ENCODE measurements at places on chromosomes 6 and 20. TPM values are rescaled to one million over a fixed set of nuclear protein-coding genes. Genes with fewer than 3 reads are reported as not detected.
A peak's percentile ranks its signal among the peaks of the same experiment; 100 is the strongest.

DNA sequence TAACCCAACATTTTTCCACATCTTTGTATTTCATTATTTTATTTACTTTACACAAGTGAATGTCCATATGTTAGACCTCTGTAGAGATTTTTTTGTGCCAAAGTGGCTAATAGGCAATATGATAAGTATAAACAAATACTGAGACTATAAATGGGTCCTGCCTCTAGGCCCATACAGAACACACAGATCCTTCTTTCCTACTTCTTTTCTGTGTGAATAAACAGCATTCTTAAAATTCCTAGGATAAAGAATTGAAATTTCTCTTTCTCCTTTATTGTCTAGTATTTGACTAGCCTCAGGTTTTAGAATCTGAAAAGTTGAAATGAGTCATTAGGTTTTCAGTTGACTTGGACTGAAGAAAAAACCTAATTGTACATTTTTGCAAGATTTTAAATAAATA lies 46.3 kb upstream of the HS3ST5 start:
- no peaks in the 10 kb centered on the region for H3K27me3 ChIP-seq
- no peaks in the 10 kb centered on the region for H3K36me3 ChIP-seq
- DNase-seq: no peak

DNA sequence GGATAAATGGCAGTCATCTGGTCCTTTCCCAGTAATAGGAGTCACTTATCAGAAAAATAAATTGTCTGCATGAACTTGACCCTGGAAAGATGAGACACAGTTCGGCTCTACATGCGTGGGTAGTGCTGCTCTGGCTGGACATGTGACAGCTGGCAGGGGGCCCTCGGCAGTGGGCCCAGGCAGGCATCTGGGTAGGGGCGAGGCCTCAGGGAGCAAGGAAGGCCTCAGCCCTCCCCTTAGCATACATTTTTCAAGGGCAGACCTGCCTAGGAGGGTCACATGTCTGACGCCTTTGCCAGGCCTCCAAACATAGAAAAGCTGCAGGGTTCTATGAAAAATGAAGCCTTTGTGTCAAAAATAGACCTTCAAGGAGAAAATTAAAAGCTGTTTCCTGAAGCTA lies 12.8 kb upstream of the ILRUN start:
- H3K27me3 ChIP-seq: no peaks in the 10 kb centered on the region
- H3K27ac ChIP-seq: peak overlapping the region; percentile 62
- H3K4me1 ChIP-seq: peaks cover 9% of the 10 kb centered on the region
- peak; percentile 82 for DNase-seq
- no peaks in the 10 kb centered on the region for H3K36me3 ChIP-seq

Gene IRF4
- total RNA-seq: 0.28 TPM

DNA sequence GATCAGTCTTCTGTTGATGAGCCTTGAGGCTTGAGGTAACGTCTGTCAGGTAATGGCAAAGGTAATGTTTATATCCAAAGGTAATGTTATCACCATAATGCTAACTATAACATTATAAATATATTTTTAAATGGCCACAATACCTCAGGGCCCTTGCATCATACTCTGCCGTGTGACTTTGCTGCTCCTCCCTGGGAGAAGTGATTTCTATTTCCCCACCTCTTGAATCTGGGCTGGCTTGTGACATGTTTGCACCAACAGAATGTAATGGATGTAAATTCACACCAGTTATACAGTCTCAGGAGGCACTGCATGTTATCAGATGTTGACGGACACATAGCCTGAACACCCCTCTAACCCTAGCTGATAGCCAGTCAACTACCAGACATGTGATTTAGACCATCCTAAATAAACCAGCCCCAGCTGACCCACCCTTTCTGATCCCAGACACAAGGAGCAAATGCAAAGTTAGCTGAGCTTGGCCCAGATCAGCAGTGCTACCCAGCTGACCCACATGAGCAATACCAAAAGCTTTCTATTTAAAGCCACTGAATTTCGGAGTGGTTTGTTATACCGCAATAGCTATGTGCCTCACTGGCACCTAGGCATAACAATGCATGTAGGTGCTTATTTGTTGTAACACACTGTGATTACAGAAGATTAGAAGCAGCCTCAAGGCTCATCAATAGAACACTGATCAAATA lies 93.8 kb upstream of the SIRPA start:
- H3K4me1 ChIP-seq: peaks cover 23% of the 10 kb centered on the region
- no peak for DNase-seq
- no peak overlapping the region for H3K4me3 ChIP-seq
- H3K27me3 ChIP-seq: no peaks in the 10 kb centered on the region
- H3K27ac ChIP-seq: no peak overlapping the region

DNA sequence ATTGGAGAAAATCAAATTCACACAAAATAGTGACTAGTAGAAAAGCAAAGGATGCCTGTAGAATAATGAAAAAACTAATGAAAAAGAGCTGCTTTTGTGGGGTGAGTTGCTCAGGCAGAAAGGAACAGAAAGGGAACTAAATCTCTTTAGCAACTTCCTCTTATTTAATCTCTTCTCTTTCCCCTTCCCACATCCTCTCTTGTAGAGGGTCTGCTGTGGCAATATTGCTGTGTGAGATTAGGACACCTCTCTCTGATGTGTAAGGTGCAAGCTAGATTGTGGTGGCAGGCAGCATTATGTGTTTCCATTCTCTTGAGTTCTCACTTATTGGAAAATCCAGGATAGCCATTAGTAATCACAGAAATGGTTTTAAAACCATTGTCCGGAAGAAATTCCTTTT lies 49.7 kb downstream of the SYNE1 start:
- H3K4me3 ChIP-seq: no peak overlapping the region
- H3K36me3 ChIP-seq: no peaks in the 10 kb centered on the region
- H3K4me1 ChIP-seq: no peaks in the 10 kb centered on the region

DNA sequence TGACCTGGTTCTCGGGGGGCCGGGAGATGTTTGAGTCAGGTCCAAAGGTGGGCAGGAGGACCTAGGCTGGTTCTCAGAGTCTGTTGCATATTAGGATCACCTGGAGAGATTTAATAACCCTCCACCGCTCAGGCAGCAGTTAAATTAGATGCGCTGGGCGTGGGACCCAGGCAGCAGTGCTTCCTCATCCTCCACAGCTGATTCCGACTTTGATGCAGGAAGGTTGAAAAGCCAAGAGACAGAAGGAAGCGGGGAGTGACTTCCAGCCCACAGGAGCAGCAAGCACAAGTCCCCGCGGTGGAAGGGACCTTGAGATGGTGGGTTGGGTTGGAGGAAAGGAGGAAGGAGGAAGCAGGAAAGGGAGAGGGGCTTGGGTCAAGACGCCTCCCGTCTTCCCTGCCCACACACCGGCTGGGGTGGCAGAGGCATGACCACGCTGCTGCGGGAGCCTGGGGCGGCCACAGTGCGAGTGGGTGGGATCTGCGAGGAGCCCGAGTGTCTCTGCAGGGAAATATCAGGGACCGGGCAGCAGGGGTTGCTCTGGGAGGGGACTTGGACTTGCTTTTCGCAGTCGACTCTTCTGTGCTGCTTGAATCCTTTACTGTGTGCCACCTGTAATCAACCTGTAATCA lies 146.0 kb downstream of the PHACTR3 start:
- no peaks in the 10 kb centered on the region for H3K36me3 ChIP-seq
- no peak overlapping the region for H3K27ac ChIP-seq
- H3K27me3 ChIP-seq: peaks cover 8% of the 10 kb centered on the region
- DNase-seq: no peak
- H3K4me3 ChIP-seq: no peak overlapping the region

- H3K36me3 ChIP-seq: peaks cover 20% of the 10 kb centered on the region
- H3K4me1 ChIP-seq: no peaks in the 10 kb centered on the region
- H3K27me3 ChIP-seq: no peaks in the 10 kb centered on the region
- H3K27ac ChIP-seq: no peak overlapping the region
- no peak for DNase-seq
- no peak overlapping the region for H3K4me3 ChIP-seq
Measured at GRCh38 chr20:35013421-35014411, 58.0 kb downstream of the MYH7B start.

- no peaks in the 10 kb centered on the region for H3K4me1 ChIP-seq
- H3K27ac ChIP-seq: no peak overlapping the region
- no peaks in the 10 kb centered on the region for H3K27me3 ChIP-seq
- no peak overlapping the region for H3K4me3 ChIP-seq
- H3K36me3 ChIP-seq: no peaks in the 10 kb centered on the region
Measured at GRCh38 chr6:163983679-163984078, 569.2 kb downstream of the QKI start.

DNA sequence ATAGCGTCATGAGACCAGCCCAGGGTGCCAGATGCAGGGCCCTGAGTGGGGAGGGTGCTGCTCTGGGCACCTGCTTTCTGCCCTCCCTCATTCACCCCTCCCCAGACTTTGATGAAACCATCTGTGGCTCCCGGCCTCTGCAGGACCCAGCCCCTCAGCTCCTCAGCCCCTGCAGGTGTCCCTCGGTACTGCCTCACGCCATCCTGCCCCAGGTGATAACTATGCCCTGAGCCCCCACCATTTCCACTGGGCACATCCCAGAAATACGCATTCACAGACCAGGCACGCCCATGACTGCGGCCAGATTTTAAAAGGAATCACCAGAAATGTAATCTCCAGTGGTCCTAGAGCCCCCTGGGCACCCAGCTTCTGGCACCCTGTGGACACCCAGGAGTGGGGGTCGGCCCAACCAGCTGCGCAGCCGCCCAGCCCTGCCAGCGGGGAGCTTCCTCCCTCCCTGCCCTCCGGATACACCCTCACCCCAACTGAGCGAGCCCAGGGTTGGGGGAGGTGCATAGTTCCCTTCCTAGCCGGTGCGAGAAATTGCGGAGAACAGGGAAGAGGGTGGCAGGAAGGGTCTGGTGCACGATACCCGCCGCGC lies 615 bp upstream of the NTSR1 start:
- peak overlapping the region; percentile 79 for H3K27ac ChIP-seq
- peak overlapping the region; percentile 69 for H3K4me3 ChIP-seq
- peaks cover 7% of the 10 kb centered on the region for H3K27me3 ChIP-seq
- peaks cover 55% of the 10 kb centered on the region for H3K4me1 ChIP-seq
- no peaks in the 10 kb centered on the region for H3K36me3 ChIP-seq

DNA sequence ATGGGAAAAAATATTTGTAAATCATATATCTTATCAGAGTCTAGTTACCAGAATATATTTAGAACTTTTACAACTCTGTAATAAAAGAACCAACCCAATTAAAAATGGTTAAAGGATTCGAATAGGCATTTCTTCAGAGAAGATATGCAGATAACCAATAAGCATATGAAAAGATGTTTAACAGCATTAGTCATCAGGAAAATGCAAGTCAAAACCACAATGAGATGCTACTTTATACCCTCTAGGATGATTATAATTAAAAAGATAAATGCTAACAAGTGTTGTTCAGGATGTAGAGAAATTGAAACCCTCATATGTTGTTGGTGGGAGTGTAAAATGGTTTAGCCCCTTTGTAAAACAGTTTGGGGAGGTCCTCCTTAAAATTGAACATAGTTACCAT lies 94.1 kb downstream of the LRRC1 start:
- no peak overlapping the region for H3K27ac ChIP-seq
- no peak for DNase-seq
- H3K27me3 ChIP-seq: no peaks in the 10 kb centered on the region
- H3K36me3 ChIP-seq: no peaks in the 10 kb centered on the region

Gene TBX18
- total RNA-seq: 0.49 TPM

- H3K4me1 ChIP-seq: peaks cover 34% of the 10 kb centered on the region
- H3K4me3 ChIP-seq: peak within 1 kb of the TSS; percentile 91
- DNase-seq: peak; percentile 100
Measured at GRCh38 chr6:85642774-85643536, at the start of gene SYNCRIP. Gene SYNCRIP, minus strand, starts transcription at chr6:85642886. Its CDS starts 1,447 bp downstream, at chr6:85641439.

DNA sequence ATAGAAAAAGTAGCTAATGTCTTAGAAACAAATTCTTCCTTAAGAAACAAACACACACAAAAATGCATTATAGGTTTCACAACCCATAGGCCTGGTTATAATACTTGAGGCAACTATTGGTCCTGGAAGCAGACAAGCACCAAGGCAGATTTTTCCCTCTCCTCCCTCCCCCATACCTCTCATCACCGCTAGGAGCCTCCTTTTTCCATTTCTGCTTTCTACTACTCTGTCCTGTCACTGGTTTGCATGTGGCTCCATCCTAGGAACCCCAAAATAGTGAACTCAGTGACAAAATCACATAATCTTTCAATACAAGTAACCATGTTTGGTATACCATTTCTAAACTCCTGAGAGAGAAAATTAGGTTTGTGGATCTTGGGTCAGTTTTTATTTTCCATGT lies 66.1 kb downstream of the HMGCLL1 start:
- no peaks in the 10 kb centered on the region for H3K36me3 ChIP-seq
- H3K4me3 ChIP-seq: no peak overlapping the region
- no peaks in the 10 kb centered on the region for H3K4me1 ChIP-seq
- H3K27me3 ChIP-seq: no peaks in the 10 kb centered on the region
- DNase-seq: no peak
- H3K27ac ChIP-seq: no peak overlapping the region

DNA sequence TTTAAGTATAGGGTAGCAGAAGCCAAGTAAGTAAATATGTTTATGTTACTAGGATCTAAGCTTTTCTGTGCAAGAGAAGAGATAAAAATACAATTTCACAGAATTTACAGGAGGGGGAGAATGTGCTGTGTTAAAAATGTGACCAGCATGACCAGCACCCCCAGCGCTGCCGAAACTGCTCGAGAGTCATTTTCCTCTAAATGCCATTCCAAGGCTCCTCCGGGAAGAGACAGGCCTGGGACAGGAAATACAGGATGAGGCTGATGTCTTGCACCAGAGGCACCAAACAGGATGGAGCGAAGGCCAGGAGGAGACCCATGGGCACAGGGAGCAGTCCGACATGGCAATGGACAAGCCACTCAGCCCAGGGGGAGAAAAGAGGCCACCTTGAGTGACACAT lies 21.1 kb downstream of the TAF4 start:
- no peaks in the 10 kb centered on the region for H3K4me1 ChIP-seq
- no peaks in the 10 kb centered on the region for H3K27me3 ChIP-seq
- no peak for DNase-seq

DNA sequence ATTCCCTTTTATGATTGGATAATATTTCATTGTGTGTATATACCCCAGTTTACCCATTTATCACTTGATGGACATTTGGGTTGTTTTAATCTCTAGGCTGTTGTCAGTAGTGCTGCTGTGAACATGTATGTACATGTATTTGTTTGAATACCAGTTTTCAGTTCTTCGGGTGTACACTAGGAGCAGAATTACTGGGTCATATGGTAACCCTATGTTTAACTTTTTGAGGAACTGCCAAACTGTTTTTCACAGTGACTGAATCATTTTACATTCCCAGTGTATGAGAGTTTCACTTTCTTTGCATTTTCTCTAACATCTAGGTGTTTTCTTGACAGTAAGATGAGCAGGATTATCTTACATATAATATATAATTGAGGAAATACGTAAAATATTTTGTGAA lies 44.7 kb upstream of the ADIG start:
- H3K36me3 ChIP-seq: peaks cover 100% of the 10 kb centered on the region
- H3K27me3 ChIP-seq: no peaks in the 10 kb centered on the region
- H3K27ac ChIP-seq: no peak overlapping the region
- DNase-seq: no peak
- H3K4me1 ChIP-seq: no peaks in the 10 kb centered on the region

GRCh38 chr6:85250586-85251220 lies 199.2 kb upstream of the NT5E start:
- no peaks in the 10 kb centered on the region for H3K27me3 ChIP-seq
- no peak overlapping the region for H3K4me3 ChIP-seq
- H3K27ac ChIP-seq: no peak overlapping the region
- H3K4me1 ChIP-seq: no peaks in the 10 kb centered on the region
- no peak for DNase-seq

Gene AKAP12
- 133 TPM for total RNA-seq

- no peaks in the 10 kb centered on the region for H3K36me3 ChIP-seq
- no peaks in the 10 kb centered on the region for H3K4me1 ChIP-seq
- H3K4me3 ChIP-seq: no peak overlapping the region
- no peak overlapping the region for H3K27ac ChIP-seq
Measured at GRCh38 chr20:59120491-59120890, 43.1 kb upstream of the ZNF831 start.

Gene MYLK2
- 0.81 TPM for total RNA-seq

Gene FAXC
- total RNA-seq: 33.2 TPM

GRCh38 chr20:35146299-35146919 lies 727 bp downstream of the EDEM2 start:
- peaks cover 29% of the 10 kb centered on the region for H3K4me1 ChIP-seq
- H3K36me3 ChIP-seq: peaks cover 5% of the 10 kb centered on the region
- no peaks in the 10 kb centered on the region for H3K27me3 ChIP-seq
